Right cardiac atrium (tissue), 5 donors: ENCODE measurements at places on chromosomes 16 and 17.

- peak; percentile 96 for DNase-seq
Observed at GRCh38 chr16:86566601-86566965, at the start of gene FOXC2. TSS of gene FOXC2 (plus strand) at chr16:86566829. CDS start at chr16:86567336, 507 bp downstream.

DNA sequence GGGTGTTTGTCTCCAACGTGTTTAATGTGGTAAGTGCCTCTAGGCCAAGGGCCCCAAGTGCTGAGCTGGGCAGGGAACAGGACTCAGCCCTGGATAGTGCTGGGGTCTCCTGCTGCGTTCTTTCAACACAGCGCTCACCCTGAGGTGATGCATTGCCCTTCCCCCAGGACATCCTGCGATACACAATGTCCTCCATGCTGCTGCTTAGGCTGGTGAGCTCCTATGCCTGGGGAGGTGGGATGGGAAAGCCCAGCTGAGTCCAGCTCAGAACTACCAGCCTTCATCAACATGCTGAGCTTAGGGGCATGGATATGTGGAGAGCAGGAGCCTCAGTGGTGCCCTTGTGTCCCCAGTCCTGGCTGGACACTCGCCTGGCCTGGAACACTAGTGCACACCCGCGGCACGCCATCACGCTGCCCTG, 563 bp downstream of the ZACN start:
- DNase-seq = no peak

- DNase-seq = no peak
Observed at GRCh38 chr17:62062302-62062701, 2.8 kb downstream of the MED13 start.

DNA sequence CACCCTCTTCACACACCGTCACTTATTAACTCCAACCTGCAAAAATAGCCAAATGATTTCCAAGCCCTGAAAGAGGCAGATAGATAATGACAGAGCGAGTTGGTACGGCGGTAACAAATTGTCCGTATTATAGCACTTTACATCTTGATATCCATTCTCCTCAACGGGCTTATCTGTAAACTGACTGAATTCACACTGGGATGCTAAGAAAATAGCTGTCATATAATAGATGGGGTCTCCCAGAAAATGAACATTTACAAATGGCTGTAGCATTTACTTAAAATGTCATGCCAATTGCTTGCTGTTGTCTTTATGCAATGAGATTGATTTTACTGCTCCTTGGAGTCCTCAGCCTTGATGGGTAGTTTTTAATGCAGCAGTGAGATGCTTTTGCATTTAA, 225.8 kb upstream of the SDK2 start:
- no peak for DNase-seq
